ENCODE measurements at places on chromosomes 7 and 10.
A peak's percentile ranks its signal among the peaks of the same experiment; 100 is the strongest.

- no peak for DNase-seq
Observed at GRCh38 chr10:3668966-3669330, 116.1 kb downstream of the KLF6 start.

DNA sequence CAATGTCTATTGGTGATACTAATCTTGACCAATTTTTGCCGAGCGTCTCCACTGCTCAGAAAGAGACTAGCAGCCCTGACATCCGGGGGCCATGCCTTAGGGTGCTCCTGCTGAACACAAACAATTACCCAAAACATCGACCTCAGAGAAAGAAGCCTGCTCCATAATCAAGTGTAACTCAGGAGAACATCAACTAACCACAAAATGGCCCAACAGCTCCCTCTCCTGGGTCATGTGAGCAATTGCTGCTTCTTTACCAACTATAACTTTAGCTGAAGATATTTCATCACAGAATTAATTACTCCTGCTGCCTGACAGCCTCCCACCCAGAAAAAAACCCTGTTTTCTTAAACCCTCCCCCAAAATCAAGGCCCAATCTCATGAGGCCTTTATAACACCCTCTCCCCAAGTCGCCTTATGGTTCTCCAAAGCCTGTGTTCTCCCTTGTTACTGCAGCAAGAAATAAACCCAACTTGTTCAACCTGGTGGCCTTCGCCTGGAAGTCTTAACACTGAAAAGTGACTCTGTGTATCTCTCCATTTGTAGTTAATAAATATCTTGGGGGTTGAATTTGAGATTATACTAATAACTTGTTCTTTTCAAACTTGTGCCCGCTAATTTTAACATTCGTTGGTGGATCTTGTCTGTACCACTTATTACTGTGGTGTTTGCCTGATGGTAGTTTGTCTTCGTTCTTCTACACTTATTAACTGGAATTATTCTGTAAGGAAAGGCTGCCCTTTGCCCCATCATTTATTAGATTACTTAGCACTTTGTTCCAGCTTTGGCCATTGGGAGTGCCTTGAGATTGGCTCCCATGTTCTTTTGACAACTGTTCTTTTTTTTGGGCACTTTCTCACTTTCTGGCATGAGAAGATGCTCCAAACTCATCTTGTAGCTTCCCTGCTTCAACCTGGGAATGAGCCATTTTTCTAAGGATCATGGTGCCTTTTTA, 21.2 kb upstream of the RAMP3 start:
- peak; percentile 40 for DNase-seq

DNA sequence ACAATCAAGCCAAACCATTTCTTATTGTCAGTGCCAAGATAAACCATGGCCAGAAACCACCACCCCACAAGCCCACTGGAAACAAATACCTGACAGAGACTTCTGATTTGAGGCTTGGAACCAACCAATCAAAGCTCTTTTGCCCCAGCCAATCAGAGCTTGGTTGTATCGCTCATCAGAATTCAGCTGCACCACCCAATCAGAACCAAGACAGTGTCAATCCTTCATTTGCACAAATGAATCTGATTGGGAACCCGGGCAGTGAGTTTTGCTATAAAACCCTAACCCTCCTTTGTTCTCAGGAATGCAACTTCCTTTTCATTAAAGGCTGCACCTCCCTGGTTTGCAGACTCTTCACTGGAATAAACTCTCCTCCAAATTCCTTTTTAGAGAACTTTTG, 87.4 kb downstream of the ELAPOR2 start:
- no peak for DNase-seq

DNA sequence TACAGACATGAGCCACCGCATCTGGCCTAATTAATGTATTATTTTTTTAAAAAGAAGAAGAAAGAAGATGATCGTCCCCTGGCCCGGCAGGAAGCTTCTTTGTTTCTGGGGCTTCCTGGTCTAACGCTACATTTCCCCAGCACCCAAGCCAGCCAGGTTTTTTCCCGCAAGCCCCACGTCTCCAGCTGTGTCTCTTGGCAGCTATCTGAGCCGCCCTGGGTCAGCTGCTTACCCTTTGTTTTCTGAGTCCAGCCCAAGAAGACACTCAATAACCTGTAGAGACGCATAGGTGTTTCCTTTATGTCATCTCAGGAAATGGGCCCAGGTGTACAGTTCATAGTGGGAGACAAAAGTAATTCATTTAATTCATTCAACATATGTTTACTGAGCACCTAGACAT, 110.2 kb downstream of the MTPAP start:
- no peak for DNase-seq

- DNase-seq, result no peak
Observed at GRCh38 chr7:111529507-111530355, 32.6 kb downstream of the IMMP2L start.
